Vagina (tissue), 2 donors: ENCODE measurements at places on chromosomes 5 and 9.

DNA sequence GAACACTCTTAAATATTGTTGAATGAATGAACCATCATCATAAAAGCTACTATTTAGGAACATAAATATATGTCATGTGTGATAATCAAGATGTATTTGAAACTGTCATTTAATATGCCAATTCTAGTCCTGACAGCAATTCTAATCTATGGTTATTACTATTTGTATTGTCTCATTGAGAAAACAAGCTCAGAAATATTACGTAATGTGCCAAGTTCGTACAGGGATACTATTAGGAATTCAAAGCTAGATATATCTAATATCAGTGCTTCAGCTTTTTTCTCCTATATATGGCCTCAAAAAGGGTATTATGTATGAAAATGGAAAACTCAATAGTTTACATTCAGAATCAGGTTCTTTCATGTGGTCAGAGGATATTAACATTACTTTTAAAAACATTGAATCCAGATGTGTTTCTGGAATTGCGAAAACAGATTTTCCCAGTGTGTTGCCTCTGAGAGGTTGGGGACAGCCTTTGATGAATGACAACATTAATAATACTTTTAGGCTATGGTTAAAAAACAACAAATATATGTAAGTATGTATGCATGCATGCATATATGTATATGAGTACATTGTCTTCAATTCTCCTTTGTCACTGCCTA is 95.1 kb downstream of the KCTD16 start:
- no peak for DNase-seq

- DNase-seq: no peak
Measured at GRCh38 chr5:157241483-157241882, 24.4 kb upstream of the CYFIP2 start.

DNA sequence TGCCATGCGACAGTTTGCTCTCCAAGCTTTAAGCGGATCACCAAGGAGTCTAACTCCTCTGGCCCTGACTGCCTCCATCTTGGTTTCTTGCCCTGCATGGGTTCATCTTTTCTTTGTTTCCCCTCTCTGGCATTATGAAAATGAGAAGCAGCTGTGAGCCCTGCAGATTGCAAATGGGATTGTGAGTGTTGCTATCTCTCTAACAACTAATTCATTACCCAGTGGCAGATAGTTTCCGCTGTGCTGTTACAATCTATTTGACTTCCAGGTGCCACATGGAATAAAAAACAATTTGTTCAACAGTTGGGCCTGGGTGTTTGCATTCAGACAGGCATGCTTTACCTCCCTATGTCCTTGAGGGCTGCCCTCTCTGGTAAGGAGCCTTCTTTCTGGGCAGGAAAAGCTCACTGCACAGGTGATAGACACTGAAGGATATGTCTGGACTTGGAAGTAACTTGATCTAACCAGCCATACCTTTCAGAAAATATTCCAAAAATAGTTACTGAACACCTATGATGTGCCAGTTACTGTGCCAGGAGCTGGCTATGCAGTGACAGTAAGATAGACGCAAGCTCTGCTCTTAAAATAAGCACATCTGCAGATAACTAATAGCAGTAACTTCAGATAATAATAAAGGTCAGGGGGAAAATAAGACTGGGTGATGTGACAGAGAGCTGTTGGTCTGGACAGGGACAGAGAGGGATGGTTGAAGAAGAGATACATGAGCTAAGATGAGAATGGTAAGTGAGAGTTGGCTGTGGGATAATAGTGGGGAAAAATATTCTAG is 40.1 kb downstream of the GRIA1 start:
- no peak for DNase-seq

DNA sequence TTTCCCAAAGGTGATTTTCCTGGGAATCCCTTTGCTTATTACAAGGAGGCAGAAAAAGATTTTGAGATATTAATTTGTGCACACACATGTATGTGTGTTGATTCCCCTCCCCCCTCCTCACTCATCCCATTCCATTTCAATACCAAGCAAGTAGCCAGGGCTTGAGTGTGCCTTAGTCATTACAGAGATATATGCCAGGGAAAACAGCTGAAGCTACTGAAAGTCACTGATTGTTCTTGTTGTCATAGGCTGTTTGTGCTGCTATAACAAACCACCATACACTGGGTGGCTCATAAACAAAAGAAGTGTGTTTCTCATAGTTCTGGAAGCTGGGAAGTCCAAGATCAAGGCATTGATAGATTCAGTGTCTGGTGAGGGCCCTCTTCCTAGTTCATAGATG is 158.6 kb downstream of the BAAT start:
- no peak for DNase-seq

DNA sequence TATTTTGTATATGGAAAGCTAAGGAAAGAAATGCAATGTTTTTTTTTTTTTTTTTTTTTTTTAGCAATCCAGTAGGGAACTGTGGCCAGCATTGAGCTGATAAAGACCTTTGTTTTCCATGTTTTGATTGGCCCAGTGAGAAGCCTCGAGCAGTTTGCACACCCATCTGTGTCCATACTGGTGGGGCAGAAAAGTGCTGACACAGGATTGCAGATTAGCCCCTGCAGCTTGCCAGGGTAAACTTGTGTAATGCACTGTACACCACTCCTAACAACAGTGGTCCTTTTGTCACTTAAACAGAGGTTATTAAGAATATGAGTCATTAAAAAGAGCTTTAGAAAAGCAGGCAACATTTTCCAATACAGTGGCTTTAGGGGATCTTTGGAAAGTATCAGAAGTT is 132.8 kb upstream of the CDKN2B start:
- no peak for DNase-seq

DNA sequence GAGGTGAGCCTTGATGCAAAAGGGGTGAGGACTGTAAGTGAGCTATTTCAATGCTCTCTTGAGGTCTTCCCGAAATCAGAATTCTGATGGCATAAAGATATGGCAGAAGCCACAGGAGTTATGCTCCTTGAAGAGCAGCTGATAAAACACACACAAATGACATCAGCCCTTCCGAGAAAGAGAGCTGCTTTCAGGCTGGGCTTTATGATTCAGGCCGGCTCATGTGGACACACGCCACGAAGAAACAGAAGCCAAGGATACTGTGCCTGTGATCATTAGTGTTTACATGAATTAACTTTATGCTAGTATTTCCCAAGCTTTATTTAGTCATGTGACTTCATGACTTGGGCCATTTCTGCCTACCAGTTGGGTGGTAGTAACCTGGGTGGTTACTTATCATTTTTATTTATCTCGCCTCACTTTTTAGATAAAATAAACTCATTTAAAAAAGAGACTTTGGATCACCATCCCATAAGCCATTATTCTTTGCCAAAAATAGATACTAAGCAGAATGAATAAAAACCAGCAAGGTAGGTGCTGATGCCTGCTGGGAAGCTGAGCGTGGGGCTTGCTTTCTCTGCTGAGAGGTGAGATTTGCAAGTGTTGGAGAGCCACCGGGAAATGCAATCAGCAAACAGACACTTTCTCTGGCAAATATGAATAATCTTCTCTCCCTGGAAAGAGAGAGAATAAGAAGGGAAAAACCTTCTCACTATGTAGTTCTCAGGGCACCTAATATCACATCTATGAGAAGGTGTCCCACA is 73.0 kb upstream of the SLC25A51 start:
- DNase-seq: no peak

GRCh38 chr5:1544294-1544961 is 20.7 kb upstream of the LPCAT1 start:
- peak; percentile 47 for DNase-seq
